Chondrocyte (in vitro differentiated cells): ENCODE measurements at places on chromosomes 2 and 18. TPM values are rescaled to one million over a fixed set of nuclear protein-coding genes. Genes with fewer than 3 reads are reported as not detected.

GRCh38 chr2:176461098-176461808 is 192.0 kb downstream of the MTX2 start:
- no peak overlapping the region for H3K27ac ChIP-seq
- H3K36me3 ChIP-seq, result no peaks in the 10 kb centered on the region
- H3K27me3 ChIP-seq, result peaks cover 65% of the 10 kb centered on the region

DNA sequence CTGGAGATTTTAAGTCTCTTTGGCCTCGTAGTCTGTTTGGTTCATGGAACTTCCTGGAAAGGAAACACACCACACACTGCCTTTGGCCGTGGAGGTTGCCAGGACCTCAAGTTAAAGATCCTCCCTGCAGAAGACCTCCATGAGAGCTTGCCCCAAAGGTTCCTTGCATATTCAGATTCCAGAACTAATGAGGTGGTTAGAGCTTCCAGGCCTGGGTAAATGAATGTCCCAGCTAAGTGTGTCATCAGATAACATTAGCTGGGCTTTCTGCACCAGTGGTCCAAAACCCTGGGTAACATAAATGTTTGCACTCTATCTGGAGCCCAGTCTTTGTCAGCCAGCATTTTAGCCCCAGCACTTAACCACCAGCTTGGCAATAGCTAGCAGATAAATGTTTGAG is 122.1 kb upstream of the EML6 start:
- peaks cover 99% of the 10 kb centered on the region for H3K4me1 ChIP-seq
- H3K4me3 ChIP-seq, result no peak overlapping the region
- H3K36me3 ChIP-seq, result peaks cover 7% of the 10 kb centered on the region
- no peak for DNase-seq

The LCT gene
- not detected in 3 replicates for total RNA-seq

- no peaks in the 10 kb centered on the region for H3K4me1 ChIP-seq
- no peaks in the 10 kb centered on the region for H3K27me3 ChIP-seq
- no peak overlapping the region for H3K4me3 ChIP-seq
- H3K36me3 ChIP-seq, result no peaks in the 10 kb centered on the region
- no peak for DNase-seq
- H3K27ac ChIP-seq, result no peak overlapping the region
Observed at GRCh38 chr18:3162181-3162580, 57.6 kb downstream of the MYOM1 start.

DNA sequence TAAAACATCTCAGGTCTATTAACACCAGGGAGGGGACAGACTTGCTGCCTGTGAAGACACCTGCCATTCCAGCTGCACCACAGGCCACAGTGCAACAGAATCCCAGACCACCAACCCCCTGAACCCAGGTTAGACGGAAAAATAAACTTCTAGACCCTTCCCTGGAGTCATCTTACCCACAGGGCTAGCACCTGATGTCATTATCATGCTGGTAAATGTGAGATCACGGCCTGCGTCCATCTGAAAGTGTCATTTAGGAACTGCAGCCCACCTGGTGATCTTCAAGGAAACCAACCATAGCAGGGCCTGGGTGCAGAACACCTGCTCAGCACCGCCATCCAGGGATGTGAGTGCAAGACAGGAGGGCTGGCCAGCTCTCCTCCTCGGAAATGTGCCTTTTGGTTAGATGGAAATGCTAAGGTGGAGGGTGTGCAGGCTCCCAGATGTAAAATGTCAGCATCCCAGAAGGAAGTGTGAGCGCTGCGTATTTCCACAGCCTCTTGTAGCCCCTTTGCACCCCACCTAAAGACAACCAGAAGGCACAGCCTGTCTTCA is 80.8 kb downstream of the PTGR3 start:
- peak overlapping the region; percentile 17 for H3K27ac ChIP-seq
- no peaks in the 10 kb centered on the region for H3K27me3 ChIP-seq
- H3K4me3 ChIP-seq, result no peak overlapping the region
- DNase-seq, result no peak
- peaks cover 26% of the 10 kb centered on the region for H3K4me1 ChIP-seq

- H3K4me3 ChIP-seq, result no peak overlapping the region
- no peaks in the 10 kb centered on the region for H3K4me1 ChIP-seq
- H3K27ac ChIP-seq, result no peak overlapping the region
Observed at GRCh38 chr2:18404708-18405107, 155.7 kb downstream of the RDH14 start.

GRCh38 chr2:53515435-53516332 is 251.9 kb upstream of the CHAC2 start:
- no peaks in the 10 kb centered on the region for H3K36me3 ChIP-seq
- no peak for DNase-seq
- no peak overlapping the region for H3K27ac ChIP-seq
- peaks cover 12% of the 10 kb centered on the region for H3K4me1 ChIP-seq
- no peak overlapping the region for H3K4me3 ChIP-seq

DNA sequence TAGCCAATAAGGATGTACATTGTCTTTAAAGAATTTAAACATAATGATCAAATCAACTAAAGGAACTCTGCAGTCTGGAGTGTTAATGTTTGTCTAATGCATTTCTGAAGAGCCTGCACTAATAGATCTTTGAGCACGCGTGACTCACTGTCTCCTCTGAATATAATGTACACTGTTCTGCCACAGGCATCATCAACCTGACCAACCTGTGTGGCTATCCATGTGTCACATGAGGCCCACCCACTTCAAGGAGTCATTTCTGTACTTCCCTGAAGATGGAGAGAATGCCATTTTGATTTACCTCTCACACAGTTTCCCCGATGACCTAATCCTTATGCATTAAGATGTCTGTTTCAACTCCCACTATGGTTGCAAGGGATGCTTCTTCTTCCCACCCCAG is 434.0 kb upstream of the SPHKAP start:
- H3K36me3 ChIP-seq, result no peaks in the 10 kb centered on the region
- no peak overlapping the region for H3K27ac ChIP-seq
- H3K27me3 ChIP-seq, result no peaks in the 10 kb centered on the region
- no peak for DNase-seq
- H3K4me3 ChIP-seq, result no peak overlapping the region

GRCh38 chr2:133788386-133788785 is 220.1 kb upstream of the NCKAP5 start:
- H3K27ac ChIP-seq, result no peak overlapping the region
- H3K4me1 ChIP-seq, result peaks cover 21% of the 10 kb centered on the region
- no peaks in the 10 kb centered on the region for H3K27me3 ChIP-seq
- no peaks in the 10 kb centered on the region for H3K36me3 ChIP-seq
- DNase-seq, result no peak

DNA sequence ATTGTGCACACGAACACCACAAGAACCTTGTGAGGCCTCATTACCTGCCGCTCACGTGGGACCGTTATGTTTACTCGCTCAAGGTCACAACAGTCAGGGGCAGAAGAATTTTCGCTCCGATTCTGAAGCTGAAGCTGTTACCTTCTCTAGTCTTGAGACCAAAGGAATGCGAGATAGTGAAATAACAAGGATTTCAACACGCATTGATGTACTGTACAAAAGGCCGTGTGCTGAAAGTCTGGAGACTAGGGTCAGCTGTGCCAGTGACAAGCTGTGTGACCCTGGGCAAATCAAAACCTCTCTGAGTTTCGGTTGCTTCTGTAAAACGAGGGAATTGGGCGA is 583 bp downstream of the NEMP2 start:
- peak overlapping the region; percentile 87 for H3K4me3 ChIP-seq
- DNase-seq, result no peak
- H3K27me3 ChIP-seq, result no peaks in the 10 kb centered on the region
- peaks cover 8% of the 10 kb centered on the region for H3K36me3 ChIP-seq
- peak overlapping the region; percentile 93 for H3K27ac ChIP-seq

- peaks cover 4% of the 10 kb centered on the region for H3K4me1 ChIP-seq
- no peak for DNase-seq
- no peaks in the 10 kb centered on the region for H3K27me3 ChIP-seq
- H3K36me3 ChIP-seq, result peaks cover 19% of the 10 kb centered on the region
Observed at GRCh38 chr2:71410696-71411095, 42.7 kb upstream of the DYSF start.
